ENCODE measurements at places on chromosomes 1 and 21.
A peak's percentile ranks its signal among the peaks of the same experiment; 100 is the strongest.

- DNase-seq = no peak
Measured at GRCh38 chr1:184990204-184990603, 15.9 kb upstream of the NIBAN1 start.

GRCh38 chr1:100883963-100884362, 10.7 kb downstream of the EXTL2 start:
- no peak for DNase-seq

GRCh38 chr1:108064255-108064654, 99.3 kb upstream of the VAV3 start:
- DNase-seq = no peak

DNA sequence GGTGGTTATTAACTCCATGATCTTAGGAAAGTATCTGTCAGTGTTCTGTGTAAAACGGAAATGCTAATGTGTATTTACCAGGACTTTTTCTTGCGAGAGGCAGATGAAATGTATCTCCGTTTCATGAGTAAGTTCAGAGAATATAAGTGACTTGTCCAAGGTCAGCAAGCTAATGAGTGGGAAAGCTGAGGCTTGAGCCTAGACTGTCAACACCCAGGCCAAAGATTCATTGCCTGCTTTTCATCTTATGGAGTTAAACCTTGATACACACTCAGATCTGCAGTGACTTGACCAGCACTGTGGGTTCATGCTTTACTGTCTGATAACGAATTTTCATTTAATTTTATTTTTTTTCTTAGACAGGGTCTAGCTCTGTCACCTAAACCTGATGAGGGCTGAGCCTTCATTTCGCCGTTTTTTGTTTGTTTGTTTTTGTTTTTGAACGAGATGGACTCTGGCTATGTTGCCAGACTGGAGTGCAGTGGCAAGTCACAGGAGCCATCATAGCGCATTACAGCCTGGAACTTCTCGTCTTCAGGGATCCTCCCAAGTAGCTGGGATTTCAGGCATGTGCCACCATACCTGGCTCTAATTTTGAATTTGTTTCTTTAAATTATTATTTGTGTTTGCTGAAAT, 918 bp upstream of the JTB start:
- no peak for DNase-seq

- no peak for DNase-seq
Measured at GRCh38 chr1:192476802-192477298, 98.7 kb upstream of the RGS1 start.

- DNase-seq = no peak
Measured at GRCh38 chr1:198936371-198937083, 297.7 kb downstream of the PTPRC start.

DNA sequence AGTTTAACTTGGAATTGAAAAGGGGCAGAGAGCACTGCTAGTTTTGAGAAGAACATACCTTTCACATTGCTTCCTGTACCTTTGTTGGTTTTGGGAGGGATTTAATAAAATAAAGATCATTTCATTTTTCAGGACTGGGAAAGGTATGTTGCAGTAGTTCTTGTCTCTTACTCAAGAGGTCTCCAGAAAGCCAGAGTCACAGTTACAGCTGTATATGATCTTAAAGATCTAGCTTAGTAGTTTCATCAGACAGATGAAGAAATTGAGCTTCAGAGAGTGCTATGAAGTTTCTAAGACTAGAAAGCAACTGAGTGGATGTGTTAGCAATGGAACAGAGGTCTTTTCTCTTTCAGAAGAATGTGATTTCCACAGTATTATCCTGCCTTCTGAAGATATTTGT, 1.0 kb downstream of the OR10K2 start:
- DNase-seq = no peak

GRCh38 chr1:230509281-230509977, 83.3 kb upstream of the PGBD5 start:
- no peak for DNase-seq

DNA sequence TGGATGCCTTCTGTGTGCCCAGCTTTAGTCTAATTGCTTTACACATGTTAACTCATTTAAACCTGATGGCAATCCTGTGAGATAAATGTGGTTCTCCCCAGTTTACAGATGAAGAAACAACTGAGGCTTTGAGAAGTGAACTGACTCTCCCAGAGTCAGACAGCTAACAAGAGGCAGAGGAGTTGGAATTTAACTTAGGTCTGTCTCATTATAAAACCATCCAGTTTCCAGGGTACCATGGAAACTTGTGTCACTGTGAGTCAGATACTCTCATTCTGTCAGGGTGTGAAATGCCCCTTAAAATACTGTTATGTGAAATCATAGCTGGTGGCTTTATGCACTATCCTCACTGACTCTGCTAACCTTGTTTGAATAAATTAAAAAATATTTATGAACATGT, 206.6 kb downstream of the PBX1 start:
- DNase-seq = no peak

DNA sequence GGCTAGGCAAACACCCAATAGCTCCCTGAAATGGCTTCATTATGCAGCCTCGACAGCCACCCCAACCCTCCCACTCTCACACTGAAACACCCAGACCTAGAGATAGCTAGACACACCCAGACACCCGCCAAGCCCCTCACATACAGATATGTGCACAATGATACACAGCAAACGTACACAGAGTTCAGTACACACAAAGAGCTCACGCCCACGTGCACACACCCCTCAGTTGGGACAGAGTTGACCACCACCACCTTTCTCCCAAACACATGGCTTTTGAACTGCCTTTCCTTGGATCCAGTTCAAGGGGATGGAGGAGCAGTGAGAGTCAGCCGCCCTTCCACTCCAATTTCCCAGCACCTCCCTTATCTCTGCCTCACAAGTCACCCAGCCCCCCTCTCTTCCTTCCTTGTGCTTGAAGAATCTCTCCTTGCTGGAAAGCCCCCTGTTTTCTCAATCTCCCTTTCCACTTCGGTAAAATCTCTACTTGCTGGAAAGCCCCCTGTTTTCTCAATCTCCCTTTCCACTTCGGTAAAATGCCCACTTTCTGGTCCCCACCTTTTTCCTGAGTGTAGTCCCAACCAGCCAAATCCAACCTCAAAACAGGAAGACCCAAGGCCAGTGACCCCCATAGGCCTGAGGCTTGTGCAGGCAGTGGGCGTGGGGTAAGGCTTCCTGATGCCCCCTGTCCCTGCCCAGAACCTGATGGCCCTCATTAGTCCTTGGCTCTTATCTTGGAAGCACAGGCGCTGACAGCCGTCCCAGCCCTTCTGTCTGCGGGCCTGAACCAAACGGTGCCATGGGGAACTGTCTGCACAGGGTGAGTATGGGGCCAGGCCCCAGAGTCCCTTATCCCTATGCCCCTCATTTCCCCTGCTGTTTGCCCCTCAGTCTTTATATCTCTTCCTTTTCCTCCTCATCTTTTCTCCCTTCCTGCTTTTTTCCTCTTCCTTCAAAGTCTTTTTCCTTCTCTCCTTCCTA, at the start of gene ACKR1:
Gene ACKR1, plus strand, starts transcription at position 715 of the 981 bp plus-strand sequence. Its CDS starts 85 bp downstream, at position 800.
- no peak for DNase-seq

GRCh38 chr1:182122256-182122912, 60.9 kb upstream of the ZNF648 start:
- DNase-seq = no peak

DNA sequence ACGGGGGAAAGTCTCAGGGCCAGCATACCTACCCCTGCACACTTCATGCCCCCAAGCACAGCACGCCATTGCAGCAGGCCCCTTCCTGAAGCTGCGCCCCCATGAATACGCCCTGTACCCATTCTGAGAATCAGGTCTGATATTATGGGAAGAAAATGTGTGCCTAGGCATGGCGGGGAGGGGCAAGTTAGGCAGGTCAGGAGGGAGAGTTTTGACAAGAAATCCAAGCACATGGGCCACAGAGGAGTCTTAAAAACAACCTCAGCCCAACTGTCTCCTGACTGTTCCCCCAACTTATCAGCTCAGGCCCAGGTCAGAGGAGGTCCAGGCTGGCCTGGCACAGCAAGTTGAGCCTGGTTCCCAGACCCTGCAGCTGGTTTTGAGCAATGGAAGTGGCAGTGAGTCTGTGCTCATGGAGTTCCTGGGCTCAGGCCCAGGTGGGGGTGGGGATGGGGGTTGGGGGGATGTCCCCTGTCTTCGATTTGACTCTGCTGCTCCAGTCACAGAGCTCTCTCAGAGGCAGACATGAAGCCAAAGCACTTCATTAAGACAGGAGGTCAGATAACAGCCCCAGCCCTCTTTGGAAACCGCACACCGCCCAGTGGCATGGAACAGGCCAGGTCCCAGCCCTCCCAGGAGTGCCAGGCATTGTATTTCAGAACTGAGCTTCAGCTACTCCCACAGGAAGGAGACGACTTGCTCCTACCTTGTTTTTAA, 20.6 kb upstream of the BCAR3 start:
- DNase-seq = no peak

- DNase-seq = no peak
Measured at GRCh38 chr1:112927462-112927990, 28.5 kb downstream of the SLC16A1 start.

DNA sequence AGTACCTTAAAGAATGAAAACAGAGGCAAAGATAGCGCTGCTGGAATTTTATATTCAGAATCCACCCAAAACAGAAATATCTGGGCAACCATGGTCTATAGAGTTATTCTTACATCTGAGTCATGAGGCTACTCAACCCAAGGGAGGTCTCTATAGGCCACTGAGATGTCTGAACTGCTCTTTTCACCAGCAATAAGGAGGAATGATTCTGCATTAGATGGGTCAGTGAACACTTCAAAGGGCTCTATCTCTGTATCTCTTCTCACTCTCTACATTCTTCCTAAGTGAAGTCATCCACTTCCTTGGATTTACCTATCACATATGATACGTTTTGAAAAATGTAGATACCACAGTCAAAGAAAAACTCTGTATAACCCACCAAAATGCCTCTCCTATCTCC, 90.2 kb upstream of the NGF start:
- DNase-seq = no peak

DNA sequence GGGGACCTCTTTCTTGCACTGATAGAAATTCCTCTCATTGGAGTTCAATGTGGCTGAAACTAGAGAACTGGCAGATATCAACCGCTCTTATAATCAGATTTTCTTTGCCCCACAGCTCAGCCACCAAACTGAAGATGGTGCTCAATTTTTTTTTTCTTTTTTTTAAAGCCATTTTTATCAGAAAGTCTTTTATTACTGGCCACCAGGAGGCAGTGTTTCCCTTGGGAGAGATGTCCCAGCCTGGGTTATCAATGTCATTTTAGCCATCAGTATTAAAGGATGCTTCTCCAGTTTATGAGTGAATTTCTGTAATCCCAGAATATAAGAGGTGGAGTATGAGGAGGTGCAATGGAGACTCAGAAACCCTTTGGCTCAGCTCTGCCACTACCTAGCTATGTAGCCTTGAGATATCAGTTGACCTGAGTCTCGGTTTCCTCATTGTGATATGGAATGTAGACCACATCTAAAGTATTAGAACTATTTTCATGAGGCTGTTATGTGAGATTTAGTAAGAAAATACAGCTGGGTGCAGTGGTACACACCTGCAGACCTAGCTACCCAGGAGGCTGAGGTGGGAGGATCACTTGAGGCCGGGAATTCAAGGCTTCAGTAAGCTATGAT, 27.6 kb downstream of the CD244 start:
- DNase-seq = peak; percentile 38

DNA sequence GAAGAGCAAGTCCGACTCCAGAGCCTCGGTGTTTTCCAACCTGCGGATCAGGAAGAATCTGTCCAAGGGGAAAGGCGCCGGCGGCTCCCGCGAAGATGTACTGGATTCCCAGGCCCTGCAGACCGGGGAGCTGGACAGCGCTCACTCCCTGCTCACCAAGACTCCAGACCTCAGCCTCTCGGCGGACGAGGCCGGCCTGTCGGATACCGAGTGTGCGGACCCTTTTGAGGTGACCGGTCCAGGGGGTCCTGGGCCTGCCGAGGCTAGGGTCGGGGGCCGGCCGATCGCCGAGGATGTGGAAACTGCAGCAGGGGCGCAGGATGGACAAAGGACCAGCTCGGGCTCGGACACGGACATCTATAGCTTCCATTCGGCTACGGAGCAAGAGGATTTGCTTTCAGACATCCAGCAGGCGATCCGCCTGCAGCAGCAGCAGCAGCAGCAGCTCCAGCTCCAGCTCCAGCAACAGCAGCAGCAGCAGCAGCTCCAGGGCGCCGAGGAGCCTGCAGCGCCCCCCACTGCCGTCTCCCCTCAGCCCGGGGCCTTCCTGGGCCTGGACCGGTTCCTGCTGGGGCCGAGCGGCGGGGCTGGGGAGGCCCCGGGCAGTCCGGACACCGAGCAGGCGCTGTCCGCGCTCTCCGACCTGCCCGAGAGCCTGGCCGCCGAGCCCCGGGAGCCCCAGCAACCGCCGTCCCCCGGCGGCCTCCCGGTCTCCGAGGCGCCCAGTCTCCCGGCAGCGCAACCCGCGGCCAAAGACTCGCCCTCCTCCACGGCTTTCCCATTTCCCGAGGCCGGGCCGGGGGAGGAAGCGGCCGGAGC, 827 bp downstream of the FMN2 start:
- no peak for DNase-seq

- no peak for DNase-seq
Measured at GRCh38 chr1:99784143-99784542, 17.7 kb upstream of the FRRS1 start.

DNA sequence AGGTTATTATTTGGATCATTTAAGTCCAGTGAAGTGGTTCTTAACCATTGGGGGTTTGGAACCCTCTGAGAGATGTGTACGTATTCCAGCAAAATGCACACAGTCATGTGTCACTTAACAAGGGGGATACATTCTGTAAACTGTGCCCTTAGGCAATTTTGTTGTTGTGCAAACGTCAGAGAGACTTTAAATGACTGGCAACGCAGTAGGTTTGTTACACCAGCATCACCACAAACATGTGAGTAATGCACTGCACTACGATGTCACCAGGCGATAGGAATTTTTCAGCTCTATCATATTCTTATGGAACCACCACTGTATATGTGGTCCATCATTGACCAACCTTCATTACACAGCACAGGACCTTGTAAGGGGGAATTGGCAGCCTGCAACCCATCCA, 11.9 kb downstream of the AHCYL1 start:
- no peak for DNase-seq

DNA sequence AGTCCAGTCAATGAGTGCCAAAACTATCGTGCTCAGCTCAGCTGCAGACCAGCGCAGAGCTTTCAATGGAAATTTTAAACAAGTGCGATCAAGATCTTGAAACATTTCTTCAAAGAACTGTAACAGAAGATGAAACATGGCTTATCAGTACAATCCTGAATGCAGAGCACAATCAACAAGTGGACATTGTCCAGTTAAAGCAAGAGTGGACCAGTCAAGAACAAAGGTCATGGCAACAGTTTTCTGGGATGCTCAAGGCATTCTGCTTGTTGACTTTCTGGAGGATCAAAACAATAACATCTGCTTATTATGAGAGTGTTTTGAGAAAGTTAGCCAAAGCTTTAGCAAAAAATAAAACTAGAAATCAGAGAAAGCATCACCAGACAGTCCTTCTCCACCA, 374.2 kb downstream of the SETD4 start:
- DNase-seq = no peak

All from T-cell (primary cell).